Umbilical cord (tissue), 2 donors: ENCODE measurements at places on chromosomes 1 and 21. TPM values are rescaled to one million over a fixed set of nuclear protein-coding genes. Genes with fewer than 3 reads are reported as not detected.

GRCh38 chr1:36717431-36717830, 234.7 kb upstream of the CSF3R start:
- DNase-seq = no peak

DNA sequence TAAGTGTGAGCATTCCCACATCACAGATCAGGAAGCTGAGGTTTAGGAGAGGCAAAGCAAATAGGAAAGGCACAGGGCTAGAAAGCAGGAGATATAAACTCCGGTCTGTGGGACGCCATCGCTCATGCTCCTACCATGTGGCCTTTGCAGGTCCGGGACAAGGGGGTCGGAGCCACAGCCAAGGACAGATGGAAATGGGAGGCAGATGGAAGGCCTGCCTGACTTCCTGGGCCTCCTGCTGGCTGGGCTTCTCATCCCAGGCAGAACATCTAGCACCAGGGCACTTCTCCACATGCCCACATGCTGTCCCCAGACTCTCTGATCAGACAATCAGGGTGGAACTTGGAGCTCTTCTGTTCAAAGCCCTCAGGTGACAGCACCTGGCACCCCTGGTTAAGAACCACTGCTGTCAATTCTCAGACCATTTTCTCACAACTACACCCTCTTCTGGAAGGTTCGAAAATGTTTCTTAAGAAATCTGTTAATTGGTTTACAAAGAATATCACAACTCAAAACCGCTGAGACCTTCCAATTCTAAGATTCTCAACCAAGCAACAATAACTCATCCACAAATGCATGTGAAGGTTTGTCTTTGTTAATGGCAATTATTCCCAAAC, 173.3 kb upstream of the EDN2 start:
- DNase-seq = no peak

DNA sequence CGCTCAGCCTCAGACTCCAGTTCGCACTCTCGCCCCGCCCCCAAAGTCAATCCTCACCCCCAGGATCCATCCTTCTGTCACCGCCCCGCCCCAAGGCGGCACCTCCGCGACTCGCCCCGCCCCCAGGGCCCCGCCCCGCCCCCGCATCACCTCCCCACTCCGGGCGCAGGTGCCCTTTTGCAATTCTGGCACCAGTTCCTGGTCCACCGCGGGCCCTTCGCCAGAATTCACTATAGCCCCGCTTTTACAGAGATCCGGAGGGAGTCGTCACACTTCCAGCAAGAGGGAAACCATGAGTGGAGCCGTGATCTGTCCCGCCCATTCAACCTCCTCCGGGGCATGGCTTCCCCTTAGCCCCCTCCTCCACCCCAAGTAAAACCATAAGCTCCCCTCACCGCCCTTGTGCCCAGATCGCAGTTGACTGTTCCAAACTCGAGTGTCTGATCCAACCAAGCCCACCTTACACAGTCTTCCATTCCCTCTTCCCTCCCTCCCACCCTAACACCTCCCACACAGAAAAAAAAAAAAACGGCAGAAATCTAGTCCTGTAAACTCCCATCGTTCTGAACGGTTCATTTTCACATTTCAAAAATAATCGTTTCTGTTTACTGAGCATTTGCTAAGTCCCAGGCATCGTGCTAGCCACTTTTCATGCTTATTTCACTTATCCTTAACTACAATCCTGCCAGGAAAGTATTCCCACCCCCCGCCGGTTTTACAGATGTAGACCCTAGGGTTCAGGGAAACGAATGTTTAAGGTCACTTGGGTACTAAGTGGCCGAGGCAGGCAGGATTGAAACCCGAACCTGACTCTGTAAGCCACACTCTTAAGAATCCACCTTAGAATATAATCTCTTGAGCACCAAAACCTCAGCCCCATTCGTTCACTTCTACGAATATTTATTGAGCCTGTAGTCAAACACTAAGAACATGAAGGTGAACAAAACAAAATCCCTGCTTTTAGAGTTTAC, 1.3 kb upstream of the DNAJC16 start:
- no peak for DNase-seq

DNA sequence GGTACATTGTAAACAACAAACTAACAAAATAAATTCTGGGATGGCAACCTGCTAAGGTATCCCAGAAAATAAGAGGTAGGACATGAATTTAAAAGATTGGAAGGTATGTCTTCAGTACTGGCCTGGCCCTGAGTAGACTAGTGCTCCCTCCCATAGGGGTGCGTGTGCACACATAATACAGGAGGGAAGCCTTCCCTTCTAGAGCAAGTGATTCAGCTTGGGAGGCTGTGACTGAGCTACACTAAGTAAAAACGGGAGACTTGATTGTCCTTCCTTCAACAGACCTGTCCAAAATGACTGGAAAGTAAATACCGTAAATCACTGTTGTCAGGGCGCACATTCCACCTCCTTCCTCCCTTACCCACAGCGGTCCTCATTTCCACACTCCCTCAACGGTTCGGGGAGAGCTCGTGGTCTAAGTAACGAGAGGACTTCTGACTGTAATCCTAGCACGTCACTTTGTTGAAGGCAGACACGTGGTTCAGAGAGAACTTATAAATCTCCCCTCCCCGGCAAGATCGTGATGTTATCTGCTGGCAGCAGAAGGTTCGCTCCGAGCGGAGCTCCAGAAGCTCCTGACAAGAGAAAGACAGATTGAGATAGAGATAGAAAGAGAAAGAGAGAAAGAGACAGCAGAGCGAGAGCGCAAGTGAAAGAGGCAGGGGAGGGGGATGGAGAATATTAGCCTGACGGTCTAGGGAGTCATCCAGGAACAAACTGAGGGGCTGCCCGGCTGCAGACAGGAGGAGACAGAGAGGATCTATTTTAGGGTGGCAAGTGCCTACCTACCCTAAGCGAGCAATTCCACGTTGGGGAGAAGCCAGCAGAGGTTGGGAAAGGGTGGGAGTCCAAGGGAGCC, at the start of gene TGFB2:
Gene TGFB2, plus strand, starts transcription at position 523 of the 859 bp plus-strand sequence. CDS start 1,366 bp downstream, outside the sequence.
- DNase-seq = peak; percentile 86

AMPD1 gene
- total RNA-seq = not detected

TMEM269 gene
- total RNA-seq = not detected
